A673 (cell line): ENCODE measurements at places on chromosomes 12 and 14. TPM values are rescaled to one million over a fixed set of nuclear protein-coding genes. Genes with fewer than 3 reads are reported as not detected.
A peak's percentile ranks its signal among the peaks of the same experiment; 100 is the strongest.

SERPINA10 gene
- total RNA-seq, result not detected in 2 replicates

KRT78 gene
- not detected in 2 replicates for total RNA-seq

KRT80 gene
- 0.33 and 1.0 TPM in 2 replicates for total RNA-seq

LIN7A gene
- 10.0 and 10.7 TPM in 2 replicates for total RNA-seq

RTN1 gene
- total RNA-seq, result 3.0 and 4.0 TPM in 2 replicates

EPYC gene
- total RNA-seq, result not detected in 2 replicates

GUCY2C gene
- total RNA-seq, result not detected in 2 replicates

CLEC2A gene
- not detected in 2 replicates for total RNA-seq

RD3L gene
- not detected in 2 replicates for total RNA-seq

DNA sequence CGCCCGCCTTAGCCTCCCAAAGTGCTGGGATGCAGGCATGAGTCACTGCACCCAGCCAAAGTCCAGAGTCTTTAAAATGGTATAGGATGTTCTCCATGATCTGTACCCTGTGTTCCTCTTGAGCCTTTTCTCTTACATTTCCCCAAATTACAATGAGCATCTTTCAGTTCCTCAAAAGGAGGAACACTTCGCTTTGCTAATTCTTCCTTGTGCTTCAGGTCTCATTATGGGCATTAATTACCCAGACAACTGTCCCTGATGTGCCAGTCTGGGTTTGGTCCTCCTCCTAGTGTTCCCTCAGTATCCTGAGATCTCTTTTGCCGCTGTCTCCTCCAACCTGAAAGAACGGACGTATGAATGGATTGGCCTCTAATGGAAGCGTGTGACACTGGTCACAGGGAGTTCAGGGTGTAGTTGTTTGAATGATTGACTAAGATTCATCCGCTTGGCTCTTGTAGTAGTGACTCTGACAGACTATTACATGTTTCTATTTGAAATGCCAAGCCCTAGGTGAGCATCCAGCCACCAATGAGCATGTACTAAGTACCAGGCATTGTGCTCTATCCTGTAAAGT is 8.2 kb downstream of the PRKCH start:
- DNase-seq, result no peak
- no peaks in the 10 kb centered on the region for H3K36me3 ChIP-seq
- H3K4me1 ChIP-seq, result peaks cover 6% of the 10 kb centered on the region

GRCh38 chr14:99734406-99735051 is 50.4 kb downstream of the CYP46A1 start:
- H3K4me3 ChIP-seq, result no peak overlapping the region
- no peaks in the 10 kb centered on the region for H3K27me3 ChIP-seq
- H3K4me1 ChIP-seq, result no peaks in the 10 kb centered on the region
- no peaks in the 10 kb centered on the region for H3K36me3 ChIP-seq
- no peak for DNase-seq

GRCh38 chr12:117789195-117789912 is 179.4 kb downstream of the KSR2 start:
- no peaks in the 10 kb centered on the region for H3K36me3 ChIP-seq
- H3K27me3 ChIP-seq, result no peaks in the 10 kb centered on the region
- H3K27ac ChIP-seq, result no peak overlapping the region
- H3K4me1 ChIP-seq, result no peaks in the 10 kb centered on the region
- no peak overlapping the region for H3K4me3 ChIP-seq

GRCh38 chr14:45084946-45085346 is 1.0 kb downstream of the PRPF39 start:
- peak overlapping the region; percentile 83 for H3K4me3 ChIP-seq
- H3K27me3 ChIP-seq, result no peaks in the 10 kb centered on the region

DNA sequence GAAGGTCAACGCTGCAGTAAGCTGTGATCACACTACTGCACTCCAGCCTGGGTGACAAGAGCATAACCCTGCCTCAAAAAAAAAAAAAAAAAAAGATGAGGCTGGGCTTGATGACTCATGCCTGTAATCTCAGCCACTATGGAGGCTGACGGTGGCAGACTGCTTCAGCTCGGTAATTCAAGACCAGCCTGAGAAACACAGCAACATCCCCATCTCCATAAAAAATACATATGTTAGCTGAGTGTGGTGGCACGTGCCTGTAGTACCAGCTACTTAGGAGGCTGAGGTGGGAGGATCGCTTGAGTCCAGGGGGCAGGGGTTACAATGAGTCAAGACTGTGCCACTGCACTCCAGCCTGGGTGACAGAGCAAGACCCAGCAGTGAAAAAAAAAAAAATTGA is 50.4 kb downstream of the GXYLT1 start:
- DNase-seq, result peak; percentile 67
- peaks cover 24% of the 10 kb centered on the region for H3K4me1 ChIP-seq
- no peak overlapping the region for H3K27ac ChIP-seq
- H3K4me3 ChIP-seq, result no peak overlapping the region

DNA sequence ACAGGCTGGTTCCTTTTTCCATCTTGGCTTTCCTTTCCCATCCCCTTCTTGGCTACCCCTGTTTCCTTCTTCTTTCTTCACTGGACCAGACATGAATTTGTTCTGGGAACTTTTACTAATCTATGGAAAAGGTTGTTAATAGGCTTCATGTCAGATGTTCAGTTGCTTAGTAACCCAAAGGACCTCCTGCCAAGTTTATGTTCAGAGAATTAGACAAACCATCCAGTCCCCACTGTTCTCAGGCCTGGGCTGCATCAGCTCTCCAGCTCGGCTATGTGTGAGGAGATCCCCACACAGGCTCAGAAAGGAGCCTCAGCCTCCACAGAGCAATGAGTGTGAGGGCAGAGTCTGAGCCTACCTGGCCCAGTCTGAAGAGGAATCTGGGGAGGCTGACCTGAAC is 78.0 kb downstream of the AKAP6 start:
- H3K27ac ChIP-seq, result no peak overlapping the region
- H3K4me3 ChIP-seq, result no peak overlapping the region
- H3K36me3 ChIP-seq, result no peaks in the 10 kb centered on the region
- no peaks in the 10 kb centered on the region for H3K27me3 ChIP-seq
- no peak for DNase-seq

DNA sequence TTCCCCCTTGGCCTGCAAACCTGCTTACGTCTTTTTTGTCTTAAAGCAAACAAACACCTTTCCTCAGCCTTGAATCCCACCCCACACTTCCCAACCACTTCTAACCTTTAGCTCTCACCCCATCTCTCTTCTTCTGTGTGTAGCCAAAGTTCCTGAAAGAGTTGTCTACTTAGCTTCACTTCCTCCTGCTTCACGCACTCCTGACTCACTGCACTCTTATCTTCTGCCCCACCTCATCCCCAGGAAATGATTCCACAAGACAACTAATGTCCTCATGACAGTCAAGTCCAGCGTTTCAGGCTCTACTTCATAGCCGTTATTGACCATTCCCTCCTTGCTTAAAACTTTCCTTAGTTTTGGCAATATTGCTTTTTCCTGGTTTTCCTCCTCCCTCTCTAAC is 22.4 kb downstream of the EIF2B2 start:
- no peak overlapping the region for H3K4me3 ChIP-seq
- no peak overlapping the region for H3K27ac ChIP-seq
- peaks cover 5% of the 10 kb centered on the region for H3K4me1 ChIP-seq
- H3K36me3 ChIP-seq, result no peaks in the 10 kb centered on the region

DNA sequence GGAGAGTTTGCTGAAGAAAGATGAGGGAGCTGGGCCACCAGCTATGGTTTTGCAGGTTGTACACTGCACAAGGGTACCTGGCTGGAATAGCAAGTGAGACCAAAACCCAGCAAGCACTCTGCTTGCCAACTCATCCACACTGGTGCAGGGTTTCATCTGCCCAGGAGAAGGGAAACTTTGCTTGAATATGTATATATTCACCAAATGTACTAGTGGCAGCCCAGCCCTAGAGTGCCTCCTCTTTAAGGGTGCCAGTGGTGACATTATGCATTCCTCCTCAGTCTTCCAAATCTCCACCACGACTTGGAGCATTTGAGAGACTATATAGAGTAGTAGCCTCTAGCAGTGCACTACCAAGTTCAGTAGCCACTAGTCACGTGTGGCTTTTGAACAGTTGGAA is 136.8 kb downstream of the LLPH start:
- H3K4me1 ChIP-seq, result peaks cover 4% of the 10 kb centered on the region
- no peak overlapping the region for H3K27ac ChIP-seq
- no peak overlapping the region for H3K4me3 ChIP-seq
- no peaks in the 10 kb centered on the region for H3K27me3 ChIP-seq

GRCh38 chr12:15192720-15193119 is 28.5 kb downstream of the RERG start:
- no peak overlapping the region for H3K4me3 ChIP-seq
- no peak for DNase-seq
- no peaks in the 10 kb centered on the region for H3K4me1 ChIP-seq
- H3K36me3 ChIP-seq, result no peaks in the 10 kb centered on the region

DNA sequence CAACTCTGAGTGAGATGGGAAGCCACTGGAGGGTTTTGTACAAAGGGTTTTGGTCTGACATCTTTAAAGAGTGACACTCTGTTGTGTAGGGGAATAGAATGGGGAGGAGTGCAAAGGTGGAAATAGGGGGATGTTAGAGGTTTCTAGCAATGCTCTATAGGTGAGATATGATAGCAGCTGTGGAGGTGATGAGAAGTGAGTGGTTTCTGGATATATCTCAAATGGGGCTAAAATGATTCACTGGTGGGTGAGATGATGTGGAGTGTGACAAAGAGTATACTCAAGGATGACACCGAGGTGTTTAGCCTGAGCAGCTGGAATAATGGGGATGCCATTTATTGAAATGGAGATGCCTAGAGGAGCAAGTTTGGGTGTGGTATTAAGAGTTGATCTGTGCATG is 426.4 kb downstream of the PCNX1 start:
- no peaks in the 10 kb centered on the region for H3K36me3 ChIP-seq
- DNase-seq, result no peak
- no peak overlapping the region for H3K27ac ChIP-seq
- no peak overlapping the region for H3K4me3 ChIP-seq

DNA sequence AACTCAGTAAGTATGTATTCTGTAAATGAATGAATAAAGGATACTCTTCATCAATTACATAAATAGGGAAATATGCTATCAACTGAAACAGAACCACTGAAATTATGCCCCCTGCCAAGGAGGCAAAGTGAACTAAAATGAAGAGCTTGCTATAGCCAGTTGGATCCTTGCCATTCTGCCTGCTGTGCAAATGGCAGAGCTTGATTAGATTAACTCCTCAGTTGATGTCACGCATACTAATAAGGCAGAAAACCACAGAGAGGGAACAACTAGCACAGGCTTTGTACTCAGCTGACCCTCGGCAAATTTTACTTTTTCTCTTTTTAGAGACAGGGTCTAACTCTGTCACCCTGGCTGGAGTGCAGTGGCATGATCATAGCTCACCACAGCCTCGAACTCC is 36.7 kb upstream of the FERMT2 start:
- H3K27ac ChIP-seq, result peak overlapping the region; percentile 82

- H3K27ac ChIP-seq, result no peak overlapping the region
- H3K27me3 ChIP-seq, result no peaks in the 10 kb centered on the region
- H3K4me3 ChIP-seq, result no peak overlapping the region
- H3K36me3 ChIP-seq, result no peaks in the 10 kb centered on the region
Measured at GRCh38 chr12:25372969-25373817, 122.5 kb upstream of the KRAS start.

DNA sequence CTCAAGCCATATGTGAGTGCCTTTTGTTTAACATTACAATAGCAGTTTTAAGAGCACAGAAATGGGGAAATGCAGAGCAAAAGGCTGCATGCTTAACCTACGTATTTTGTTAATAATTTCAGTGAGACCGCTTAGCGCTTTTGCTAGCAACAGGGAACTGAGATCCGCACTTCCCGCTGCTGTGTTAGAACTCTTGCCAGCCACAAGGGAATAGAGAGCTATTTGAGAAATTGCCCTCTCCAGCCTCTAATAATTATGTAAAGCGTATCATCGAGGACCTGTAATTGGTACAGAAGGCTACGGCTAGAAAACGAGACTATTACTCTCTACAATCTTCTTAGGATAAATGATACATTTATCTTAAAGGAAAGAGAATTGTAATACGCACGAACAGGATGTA is 205.2 kb upstream of the GRIP1 start:
- no peak overlapping the region for H3K4me3 ChIP-seq
- peak; percentile 23 for DNase-seq
- no peak overlapping the region for H3K27ac ChIP-seq
- peaks cover 38% of the 10 kb centered on the region for H3K27me3 ChIP-seq
- no peaks in the 10 kb centered on the region for H3K4me1 ChIP-seq
- H3K36me3 ChIP-seq, result no peaks in the 10 kb centered on the region

DNA sequence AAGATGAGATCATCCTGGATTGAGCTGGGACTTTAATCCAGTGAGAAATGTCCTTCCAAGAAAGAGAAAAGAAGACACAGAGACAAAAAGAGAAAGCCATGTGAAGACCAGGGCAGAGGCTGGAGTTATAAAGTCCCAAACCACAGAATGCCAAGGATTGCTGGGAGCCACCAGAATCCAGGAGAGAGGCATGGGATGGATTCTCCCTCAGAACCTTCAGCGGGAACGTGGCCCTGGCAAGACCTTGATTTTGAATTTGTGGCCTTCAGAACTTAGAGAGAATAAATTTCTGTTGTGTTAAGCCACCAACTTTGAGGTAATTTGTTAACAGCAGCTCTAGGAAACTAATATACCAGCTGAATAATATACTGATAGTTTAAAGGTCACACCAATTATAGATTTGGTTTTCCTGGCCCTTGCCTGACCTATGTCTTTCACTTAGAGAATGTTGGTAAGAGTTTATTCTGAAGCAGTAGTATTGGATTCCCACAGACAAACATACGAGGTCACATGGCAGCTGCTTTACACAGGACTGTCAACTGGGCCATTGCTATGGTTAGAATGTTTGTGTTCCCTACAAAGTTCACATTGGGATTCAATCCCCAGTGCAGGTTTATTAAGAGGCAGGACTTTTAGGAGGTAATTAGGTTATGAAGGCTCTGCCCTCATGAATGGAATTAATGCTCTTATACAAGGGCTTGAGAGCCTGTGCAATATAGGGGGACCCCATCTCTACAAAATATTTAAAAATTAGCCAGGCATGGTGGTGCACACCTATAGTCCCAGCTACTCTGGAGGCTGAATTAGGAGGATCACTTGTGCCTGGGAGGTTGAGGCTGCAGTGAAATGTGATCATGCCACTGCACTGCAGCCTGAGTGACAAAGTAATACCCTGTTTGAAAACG is 156.5 kb upstream of the EEA1 start:
- no peak for DNase-seq
- no peak overlapping the region for H3K27ac ChIP-seq
- no peaks in the 10 kb centered on the region for H3K36me3 ChIP-seq
- no peak overlapping the region for H3K4me3 ChIP-seq
